Esophagus squamous epithelium (tissue), 5 donors: ENCODE measurements at places on chromosomes 13 and 19. TPM values are rescaled to one million over a fixed set of nuclear protein-coding genes. Genes with fewer than 3 reads are reported as not detected.

- no peaks in the 10 kb centered on the region for H3K4me1 ChIP-seq
- H3K27ac ChIP-seq, result peak overlapping the region; percentile 84
- H3K36me3 ChIP-seq, result peaks cover 22% of the 10 kb centered on the region
- no peak for DNase-seq
- peak overlapping the region; percentile 75 for H3K4me3 ChIP-seq
These were observed 799 bp downstream of the PVR start for GRCh38 chr19:44644402-44645016.

DNA sequence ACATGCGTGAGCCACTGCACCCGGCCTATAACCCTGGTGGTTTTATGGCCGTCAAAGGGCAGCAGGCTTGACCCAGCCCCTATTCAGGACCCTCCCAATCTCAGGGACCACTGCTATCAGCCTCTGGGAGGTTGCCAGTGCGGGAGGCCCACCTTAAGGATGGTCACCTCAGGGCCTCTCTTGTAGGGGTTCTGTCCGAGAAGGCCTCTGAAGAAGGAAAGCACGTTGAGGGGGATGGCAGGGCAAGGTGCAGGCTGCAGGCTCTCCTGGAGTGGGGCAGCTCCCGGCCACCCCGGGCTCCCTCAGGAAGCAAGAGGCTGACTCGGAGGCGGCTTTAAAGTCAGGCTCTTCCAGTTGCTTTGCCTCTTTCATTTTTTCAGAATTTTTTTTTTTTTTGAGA, 6.0 kb upstream of the GRTP1 start:
- DNase-seq, result no peak
- H3K27ac ChIP-seq, result no peak overlapping the region
- H3K4me1 ChIP-seq, result no peaks in the 10 kb centered on the region
- H3K27me3 ChIP-seq, result no peaks in the 10 kb centered on the region
- no peak overlapping the region for H3K4me3 ChIP-seq
- no peaks in the 10 kb centered on the region for H3K36me3 ChIP-seq

METTL21C gene
- total RNA-seq, result not detected

SHANK1 gene
- not detected for total RNA-seq

DNA sequence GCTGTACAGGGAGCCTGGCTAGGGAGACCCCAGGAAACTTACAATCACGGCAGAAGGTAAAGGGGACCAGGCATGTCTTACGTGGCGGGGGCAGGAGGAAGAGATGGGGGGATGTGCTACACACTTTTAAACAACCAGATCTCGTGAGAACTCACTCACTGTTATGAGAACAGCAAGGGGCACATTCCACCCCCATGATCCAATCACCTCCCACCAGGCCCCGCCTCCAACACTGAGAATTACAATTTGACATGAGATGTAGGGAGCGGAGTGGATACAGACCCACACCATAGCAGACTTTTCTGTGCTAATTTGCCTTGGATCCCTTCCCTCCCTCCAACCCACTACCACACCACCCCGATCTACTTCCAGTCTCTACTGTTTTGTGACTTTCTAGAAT, 106.7 kb upstream of the PEG3 start:
- no peak overlapping the region for H3K27ac ChIP-seq
- H3K27me3 ChIP-seq, result no peaks in the 10 kb centered on the region
- H3K4me1 ChIP-seq, result no peaks in the 10 kb centered on the region
- H3K36me3 ChIP-seq, result no peaks in the 10 kb centered on the region
- H3K4me3 ChIP-seq, result no peak overlapping the region

GRCh38 chr13:22961835-22962537, 218.8 kb upstream of the SGCG start:
- no peak overlapping the region for H3K4me3 ChIP-seq
- DNase-seq, result no peak
- H3K4me1 ChIP-seq, result no peaks in the 10 kb centered on the region
- H3K27me3 ChIP-seq, result peaks cover 5% of the 10 kb centered on the region

DNA sequence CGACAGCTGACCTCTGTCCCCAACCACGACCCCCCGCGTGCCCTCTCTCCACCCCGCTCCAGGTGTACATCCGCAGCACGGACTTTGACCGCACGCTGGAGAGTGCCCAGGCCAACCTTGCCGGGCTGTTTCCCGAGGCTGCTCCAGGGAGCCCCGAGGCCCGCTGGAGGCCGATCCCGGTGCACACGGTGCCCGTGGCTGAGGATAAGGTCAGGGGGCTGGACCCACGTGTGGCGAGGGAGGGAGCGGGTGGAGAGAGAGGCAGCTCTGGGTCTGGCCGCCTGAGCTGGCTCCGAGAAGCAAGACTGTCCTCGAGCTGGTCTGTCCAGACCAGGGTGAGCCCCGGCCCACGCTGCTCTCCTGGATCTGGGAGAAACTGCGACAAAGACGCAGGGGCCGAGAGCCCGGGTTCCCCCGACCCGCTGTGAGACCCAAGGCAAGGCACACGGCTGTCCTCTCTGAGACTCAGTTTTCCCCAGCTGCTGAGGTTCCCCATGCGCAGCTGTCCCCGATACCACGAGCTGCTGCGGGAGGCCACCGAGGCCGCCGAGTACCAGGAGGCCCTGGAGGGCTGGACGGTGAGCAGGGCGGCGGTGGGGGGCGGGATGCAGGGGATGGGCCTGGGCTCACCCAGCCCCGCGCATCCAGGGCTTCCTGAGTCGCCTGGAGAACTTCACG, 1.5 kb downstream of the ACP4 start:
- no peak overlapping the region for H3K27ac ChIP-seq
- no peak overlapping the region for H3K4me3 ChIP-seq
- H3K4me1 ChIP-seq, result no peaks in the 10 kb centered on the region
- H3K36me3 ChIP-seq, result peaks cover 14% of the 10 kb centered on the region
- H3K27me3 ChIP-seq, result peaks cover 18% of the 10 kb centered on the region

- H3K4me3 ChIP-seq, result no peak overlapping the region
- peaks cover 9% of the 10 kb centered on the region for H3K27me3 ChIP-seq
- H3K4me1 ChIP-seq, result peaks cover 49% of the 10 kb centered on the region
- no peak for DNase-seq
- no peaks in the 10 kb centered on the region for H3K36me3 ChIP-seq
These were observed 2.9 kb upstream of the ARHGAP45 start for GRCh38 chr19:1063909-1064660.

GRCh38 chr19:13744174-13744573, 20.1 kb upstream of the MRI1 start:
- no peak overlapping the region for H3K4me3 ChIP-seq
- no peaks in the 10 kb centered on the region for H3K27me3 ChIP-seq
- no peaks in the 10 kb centered on the region for H3K36me3 ChIP-seq
- no peak for DNase-seq

DNA sequence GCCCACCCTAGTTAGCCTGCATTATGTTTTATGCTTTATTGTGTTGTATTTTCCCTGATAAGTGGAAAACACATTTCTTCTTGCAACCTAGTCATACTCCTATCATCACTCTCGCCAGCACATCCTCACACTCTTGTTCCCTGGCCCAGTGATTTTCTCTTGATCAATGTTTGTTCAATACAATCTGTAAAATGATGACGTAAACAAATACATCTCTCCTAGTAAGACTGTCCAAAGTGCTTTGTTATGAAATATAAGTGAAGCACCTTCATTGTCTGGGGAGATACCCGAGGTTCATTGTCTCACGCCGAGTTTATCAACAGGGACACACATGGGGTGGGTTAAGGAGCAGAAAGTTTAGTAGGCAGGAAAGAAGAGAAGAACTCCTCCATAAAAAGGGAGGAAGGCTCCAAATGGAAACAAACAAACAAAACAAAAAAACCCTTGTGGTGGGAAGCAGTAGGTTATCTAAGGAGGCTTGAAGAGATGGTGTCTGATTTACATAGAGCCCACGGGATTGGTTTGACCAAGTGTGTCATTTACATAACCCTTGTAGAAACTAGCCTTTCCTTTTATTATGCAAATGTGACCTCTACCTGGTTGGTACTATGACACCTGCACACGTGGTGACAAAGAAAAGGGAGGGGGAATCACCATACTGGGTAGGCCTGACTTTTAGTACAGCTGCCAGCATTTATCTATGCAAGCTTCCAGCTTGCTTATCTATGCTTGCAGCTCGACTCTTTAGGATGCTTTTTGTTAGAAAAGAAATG, 1317.9 kb upstream of the SPRY2 start:
- no peak for DNase-seq
- H3K4me1 ChIP-seq, result no peaks in the 10 kb centered on the region
- no peaks in the 10 kb centered on the region for H3K27me3 ChIP-seq
- H3K27ac ChIP-seq, result no peak overlapping the region
- no peaks in the 10 kb centered on the region for H3K36me3 ChIP-seq

PBX4 gene
- total RNA-seq, result 1.9 TPM

ZNF284 gene
- 0.44 TPM for total RNA-seq

DNA sequence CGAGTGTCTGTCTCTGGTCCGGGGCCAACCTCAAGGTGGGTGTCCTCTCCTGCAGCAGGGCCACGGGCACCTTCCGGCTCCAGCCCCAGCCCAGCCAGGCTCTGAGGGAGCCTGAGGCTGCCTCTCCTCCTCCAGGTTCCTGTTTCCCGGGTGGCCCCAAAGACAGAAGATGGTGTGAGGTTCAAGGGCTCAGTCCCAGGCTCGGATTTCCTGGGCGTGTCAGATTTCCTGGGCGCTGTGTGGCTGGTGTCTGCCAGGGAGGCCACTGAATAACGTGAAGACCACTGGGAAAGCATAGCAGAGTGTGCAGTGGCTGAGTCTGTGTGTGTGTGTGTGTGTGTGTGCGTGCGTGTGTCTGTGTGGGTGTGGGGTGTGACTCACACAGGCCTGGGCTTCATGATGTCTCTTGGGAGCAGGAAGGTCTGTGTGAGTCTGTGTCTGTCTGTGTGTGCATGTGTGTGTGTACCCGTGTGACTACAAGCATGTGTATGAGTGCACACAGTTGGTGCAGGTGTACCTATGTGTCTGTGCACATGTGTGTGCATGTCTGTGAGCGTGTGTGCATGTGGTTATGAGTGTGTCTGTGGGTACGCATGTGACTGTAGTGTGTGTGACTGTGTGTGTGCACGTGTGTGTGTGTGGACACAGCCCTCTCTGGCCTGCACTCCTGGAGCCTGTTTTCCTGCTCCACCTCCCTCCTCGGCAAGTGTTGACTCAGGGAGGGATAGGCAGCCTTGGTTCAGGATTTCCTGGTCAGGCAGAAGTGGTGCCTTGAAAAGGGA, 28.3 kb downstream of the CEBPA start:
- H3K4me3 ChIP-seq, result no peak overlapping the region
- no peaks in the 10 kb centered on the region for H3K27me3 ChIP-seq
- peak overlapping the region; percentile 71 for H3K27ac ChIP-seq
- H3K4me1 ChIP-seq, result peaks cover 22% of the 10 kb centered on the region

- H3K4me1 ChIP-seq, result no peaks in the 10 kb centered on the region
- no peaks in the 10 kb centered on the region for H3K27me3 ChIP-seq
- no peak for DNase-seq
- no peaks in the 10 kb centered on the region for H3K36me3 ChIP-seq
- no peak overlapping the region for H3K4me3 ChIP-seq
- no peak overlapping the region for H3K27ac ChIP-seq
These were observed 43.2 kb downstream of the SERTM1 start for GRCh38 chr13:36717017-36717416.

PTGER1 gene
- total RNA-seq, result 1.3 TPM

RASGRP4 gene
- total RNA-seq, result 0.35 TPM

ZNF460 gene
- total RNA-seq, result 87.9 TPM

LENG8 gene
- total RNA-seq, result 34.9 TPM

FAM174C gene
- 37.0 TPM for total RNA-seq

NPAS1 gene
- total RNA-seq, result 1.1 TPM

- no peak overlapping the region for H3K4me3 ChIP-seq
- H3K27me3 ChIP-seq, result no peaks in the 10 kb centered on the region
- no peak for DNase-seq
These were observed 557.0 kb downstream of the SLITRK1 start for GRCh38 chr13:83325125-83325853.

DNA sequence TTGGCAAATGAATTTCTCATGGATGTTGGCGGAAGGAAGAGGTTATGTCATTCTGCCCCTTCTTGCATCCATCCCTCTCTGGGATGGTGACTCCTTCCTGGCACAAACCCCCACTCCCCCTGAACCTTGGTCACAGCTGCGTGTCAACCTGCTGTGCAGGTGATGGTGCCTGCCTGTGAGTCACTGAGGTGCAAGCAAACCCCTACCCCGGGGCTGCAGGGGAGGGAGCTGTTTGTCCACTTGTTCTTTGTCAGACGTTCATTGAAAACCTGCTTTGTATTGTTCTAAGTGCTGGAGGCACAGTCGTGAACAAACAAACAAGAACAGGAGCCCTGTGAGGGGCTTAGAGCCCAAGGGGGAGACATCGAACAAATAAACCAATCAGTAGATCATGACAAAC, 2.0 kb upstream of the GAPDHS start:
- no peaks in the 10 kb centered on the region for H3K36me3 ChIP-seq
- H3K27ac ChIP-seq, result no peak overlapping the region
- peaks cover 98% of the 10 kb centered on the region for H3K27me3 ChIP-seq
- DNase-seq, result no peak
- peaks cover 62% of the 10 kb centered on the region for H3K4me1 ChIP-seq

CPB2 gene
- total RNA-seq, result not detected

- no peak for DNase-seq
- H3K27me3 ChIP-seq, result no peaks in the 10 kb centered on the region
- no peak overlapping the region for H3K27ac ChIP-seq
- no peaks in the 10 kb centered on the region for H3K36me3 ChIP-seq
These were observed 125.7 kb upstream of the PEG3 start for GRCh38 chr19:56966225-56966696.

GRCh38 chr13:97502181-97502580, 68.2 kb downstream of the RAP2A start:
- no peaks in the 10 kb centered on the region for H3K36me3 ChIP-seq
- no peak overlapping the region for H3K4me3 ChIP-seq
- H3K27ac ChIP-seq, result no peak overlapping the region
- no peaks in the 10 kb centered on the region for H3K27me3 ChIP-seq
- H3K4me1 ChIP-seq, result no peaks in the 10 kb centered on the region

DNA sequence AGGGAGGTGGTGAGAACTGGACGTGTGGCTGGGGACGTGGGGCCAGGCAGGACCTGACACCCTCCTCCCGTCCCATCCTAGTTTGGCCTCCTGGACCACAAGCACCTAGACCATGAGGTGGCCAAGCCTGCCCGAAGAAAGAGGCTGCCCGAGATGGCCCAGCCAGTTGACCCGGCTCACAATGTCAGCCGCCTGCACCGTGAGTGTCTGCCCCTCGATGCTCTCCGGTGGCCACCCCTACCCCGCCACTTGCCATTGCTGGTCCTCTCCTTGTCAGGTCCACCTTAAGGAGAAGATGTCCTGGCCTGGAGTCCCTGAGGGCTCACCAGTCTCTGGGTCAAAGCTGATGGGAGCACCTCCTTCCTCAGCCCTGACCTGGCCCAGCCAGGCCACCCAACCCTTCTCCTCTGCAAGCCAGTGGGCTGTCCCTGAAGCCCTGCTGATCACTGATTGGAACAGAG, 2.2 kb downstream of the ANGPTL4 start:
- H3K27ac ChIP-seq, result no peak overlapping the region
- H3K27me3 ChIP-seq, result no peaks in the 10 kb centered on the region
- peaks cover 59% of the 10 kb centered on the region for H3K4me1 ChIP-seq
- DNase-seq, result no peak
- no peak overlapping the region for H3K4me3 ChIP-seq

GRCh38 chr13:29909975-29910674, 59.7 kb upstream of the UBL3 start:
- no peaks in the 10 kb centered on the region for H3K4me1 ChIP-seq
- H3K27me3 ChIP-seq, result no peaks in the 10 kb centered on the region

ZNF724 gene
- 5.2 TPM for total RNA-seq

FXYD7 gene
- not detected for total RNA-seq

NDUFA7 gene
- total RNA-seq, result 23.8 TPM

GPR12 gene
- not detected for total RNA-seq

- no peak for DNase-seq
- no peak overlapping the region for H3K4me3 ChIP-seq
- no peak overlapping the region for H3K27ac ChIP-seq
- peaks cover 50% of the 10 kb centered on the region for H3K4me1 ChIP-seq
- no peaks in the 10 kb centered on the region for H3K36me3 ChIP-seq
These were observed 14.8 kb downstream of the BRD4 start for GRCh38 chr19:15317392-15318071.

STARD13 gene
- total RNA-seq, result 18.7 TPM

GRCh38 chr13:99626461-99627082, 125.3 kb downstream of the TM9SF2 start:
- no peaks in the 10 kb centered on the region for H3K36me3 ChIP-seq
- H3K27ac ChIP-seq, result no peak overlapping the region
- H3K4me3 ChIP-seq, result no peak overlapping the region
- DNase-seq, result no peak
- no peaks in the 10 kb centered on the region for H3K27me3 ChIP-seq
